ENCODE measurements at places on chromosomes 11 and 22.

GRCh38 chr22:45163099-45163450, 650 bp upstream of the NUP50 start:
- DNase-seq = no peak

- peak; percentile 43 for DNase-seq
Measured at GRCh38 chr22:39349506-39349966, 255 bp upstream of the SYNGR1 start.

- peak; percentile 5 for DNase-seq
Measured at GRCh38 chr11:44483919-44484610, 81.4 kb upstream of the CD82 start.

- no peak for DNase-seq
Measured at GRCh38 chr11:123298488-123299447, 103.7 kb upstream of the CLMP start.

GRCh38 chr11:110921742-110922521, 209.7 kb upstream of the ARHGAP20 start:
- DNase-seq = peak; percentile 10

DNA sequence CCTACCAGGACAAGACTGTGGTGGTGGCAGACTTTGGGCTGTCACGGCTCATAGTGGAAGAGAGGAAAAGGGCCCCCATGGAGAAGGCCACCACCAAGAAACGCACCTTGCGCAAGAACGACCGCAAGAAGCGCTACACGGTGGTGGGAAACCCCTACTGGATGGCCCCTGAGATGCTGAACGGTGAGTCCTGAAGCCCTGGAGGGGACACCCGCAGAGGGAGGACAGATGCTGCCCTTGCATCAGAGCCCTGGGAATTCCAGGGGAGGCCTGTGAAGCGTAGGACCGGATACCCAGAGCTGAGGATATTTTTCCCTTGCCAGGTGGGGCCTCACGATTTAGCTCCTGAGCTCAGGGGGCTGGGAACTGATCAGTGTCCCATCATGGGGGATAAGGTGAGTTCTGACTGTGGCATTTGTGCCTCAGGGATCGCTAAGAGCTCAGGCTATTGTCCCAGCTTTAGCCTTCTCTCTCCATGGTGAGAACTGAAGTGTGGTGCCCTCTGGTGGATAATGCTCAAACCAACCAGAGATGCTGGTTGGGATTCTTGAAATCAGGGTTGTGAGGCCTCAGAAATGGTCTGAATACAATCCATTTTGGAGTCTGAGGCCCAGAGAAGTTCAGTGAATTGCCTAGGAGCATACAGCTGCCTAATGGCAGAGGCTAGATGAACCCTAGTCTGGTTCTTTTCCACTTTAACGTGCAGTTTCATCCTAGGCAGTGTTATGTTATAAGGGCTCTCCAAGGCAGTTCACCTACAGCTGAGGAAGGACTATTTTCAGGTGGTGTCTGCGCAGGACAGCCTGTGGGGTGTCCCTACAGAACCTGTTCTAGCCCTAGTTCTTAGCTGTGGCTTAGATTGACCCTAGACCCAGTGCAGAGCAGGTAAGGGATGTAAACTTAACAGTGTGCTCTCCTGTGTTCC, 19.5 kb downstream of the PIK3IP1 start:
- no peak for DNase-seq

GRCh38 chr22:37224757-37225420, 12.6 kb upstream of the SSTR3 start:
- DNase-seq = no peak

All from skin of body (tissue), 3 donors.